IgD-negative memory B cell (primary cell): ENCODE measurements at places on chromosomes 1 and 21. TPM values are rescaled to one million over a fixed set of nuclear protein-coding genes. Genes with fewer than 3 reads are reported as not detected.

The VTCN1 gene
- not detected for polyA plus RNA-seq

The HUNK gene
- polyA plus RNA-seq: not detected

The TAS1R1 gene
- polyA plus RNA-seq: not detected

The ELAPOR1 gene
- 1.0 TPM for polyA plus RNA-seq

The LCE6A gene
- not detected for polyA plus RNA-seq

The FBXO2 gene
- 18.0 TPM for polyA plus RNA-seq
